Stimulated activated CD4-positive, alpha-beta T cell treated with anti-CD3 and anti-CD28 coated beads, Interleukin-15, amount 100 ng/mL, for 48 hours (primary cell): ENCODE measurements at places on chromosomes 11 and 22.

GRCh38 chr11:78037056-78037455 is 14.0 kb upstream of the KCTD14 start:
- no peak for DNase-seq

DNA sequence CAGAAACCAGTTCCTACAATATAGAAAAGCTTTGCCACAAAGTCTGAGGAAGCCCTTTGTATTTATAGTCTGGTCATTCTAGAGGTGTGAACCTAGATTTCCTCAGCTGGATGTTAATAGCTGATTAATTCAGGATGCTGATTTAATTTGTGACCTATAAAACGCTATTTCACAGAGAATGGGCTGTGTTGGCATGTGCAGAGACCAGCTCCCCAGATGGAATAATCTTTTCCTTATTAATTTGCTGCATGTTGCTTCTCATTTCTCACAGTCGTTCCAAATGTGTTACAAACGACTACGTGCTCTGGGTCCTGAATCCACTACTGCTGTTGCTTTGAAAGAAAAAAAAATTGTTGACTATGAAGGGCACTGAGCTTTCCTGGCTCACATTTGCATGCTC is 49.3 kb downstream of the BDNF start:
- DNase-seq = no peak

GRCh38 chr11:61445516-61445915 is 15.6 kb downstream of the SDHAF2 start:
- no peak for DNase-seq

DNA sequence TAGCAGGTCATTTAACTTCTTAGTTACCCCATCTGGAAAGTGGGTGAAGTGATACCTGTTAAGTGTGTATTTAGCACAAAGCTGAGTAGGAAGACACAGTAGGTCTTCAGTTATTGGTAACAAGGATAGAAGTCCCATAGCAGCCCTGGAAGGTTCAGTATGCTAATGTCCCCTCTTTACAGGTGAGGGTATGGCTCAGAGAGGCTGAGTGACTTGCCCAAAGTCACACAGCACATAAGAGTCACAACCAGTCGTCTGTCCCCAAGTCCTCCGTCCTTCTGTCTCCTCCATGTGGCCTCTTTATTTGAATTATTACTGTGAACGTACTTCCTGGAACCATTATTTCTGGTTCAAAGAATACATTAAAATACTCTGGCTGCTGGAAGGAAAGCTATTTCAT is 10.5 kb downstream of the ASPHD2 start:
- no peak for DNase-seq

DNA sequence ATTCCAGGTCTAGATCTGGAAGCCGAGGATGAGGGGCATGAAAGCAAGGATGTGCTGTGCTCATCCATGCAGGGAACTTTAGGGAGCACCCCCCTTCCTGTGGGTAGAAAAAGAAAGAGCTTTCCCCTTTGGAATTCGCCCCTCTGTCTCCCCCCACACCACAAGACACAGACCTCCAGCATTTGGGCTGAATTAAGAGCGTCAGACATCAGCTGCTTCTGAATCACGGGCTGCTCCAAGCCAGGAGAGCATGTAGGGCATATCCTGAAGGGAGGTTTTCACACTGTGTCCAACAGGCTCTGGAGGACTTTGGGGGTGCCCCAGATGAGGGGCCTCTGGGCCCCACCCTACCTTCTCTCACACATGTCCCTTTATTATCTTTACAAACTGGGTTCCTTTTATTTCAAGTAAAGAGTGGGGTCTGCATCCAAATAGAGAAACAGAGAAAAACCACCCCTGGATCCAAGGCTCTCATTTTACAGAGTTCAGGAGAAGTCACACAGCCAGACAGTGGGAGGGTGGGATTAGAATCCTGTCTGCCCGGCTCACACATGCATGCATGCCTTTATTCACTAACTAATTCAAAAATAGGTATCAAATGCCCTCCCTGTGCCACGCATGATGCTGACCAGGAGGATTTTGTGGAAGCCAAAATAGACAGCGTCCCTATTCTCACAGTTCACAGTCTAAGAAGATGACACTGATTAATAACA is 52.8 kb downstream of the LRRC32 start:
- DNase-seq = no peak

- DNase-seq = no peak
Observed at GRCh38 chr22:32539631-32540421, 65.2 kb downstream of the FBXO7 start.

GRCh38 chr22:35892192-35892591 is 136.4 kb downstream of the RBFOX2 start:
- DNase-seq = no peak

GRCh38 chr11:64450168-64450560 is 91.2 kb downstream of the RPS6KA4 start:
- no peak for DNase-seq

- no peak for DNase-seq
Observed at GRCh38 chr22:50684501-50684900, 11.9 kb downstream of the SHANK3 start.

GRCh38 chr11:68999093-68999747 is 13.8 kb downstream of the MRGPRF start:
- DNase-seq = no peak

- DNase-seq = peak; percentile 39
Observed at GRCh38 chr11:61834278-61835048, 6.4 kb downstream of the FADS2 start.

DNA sequence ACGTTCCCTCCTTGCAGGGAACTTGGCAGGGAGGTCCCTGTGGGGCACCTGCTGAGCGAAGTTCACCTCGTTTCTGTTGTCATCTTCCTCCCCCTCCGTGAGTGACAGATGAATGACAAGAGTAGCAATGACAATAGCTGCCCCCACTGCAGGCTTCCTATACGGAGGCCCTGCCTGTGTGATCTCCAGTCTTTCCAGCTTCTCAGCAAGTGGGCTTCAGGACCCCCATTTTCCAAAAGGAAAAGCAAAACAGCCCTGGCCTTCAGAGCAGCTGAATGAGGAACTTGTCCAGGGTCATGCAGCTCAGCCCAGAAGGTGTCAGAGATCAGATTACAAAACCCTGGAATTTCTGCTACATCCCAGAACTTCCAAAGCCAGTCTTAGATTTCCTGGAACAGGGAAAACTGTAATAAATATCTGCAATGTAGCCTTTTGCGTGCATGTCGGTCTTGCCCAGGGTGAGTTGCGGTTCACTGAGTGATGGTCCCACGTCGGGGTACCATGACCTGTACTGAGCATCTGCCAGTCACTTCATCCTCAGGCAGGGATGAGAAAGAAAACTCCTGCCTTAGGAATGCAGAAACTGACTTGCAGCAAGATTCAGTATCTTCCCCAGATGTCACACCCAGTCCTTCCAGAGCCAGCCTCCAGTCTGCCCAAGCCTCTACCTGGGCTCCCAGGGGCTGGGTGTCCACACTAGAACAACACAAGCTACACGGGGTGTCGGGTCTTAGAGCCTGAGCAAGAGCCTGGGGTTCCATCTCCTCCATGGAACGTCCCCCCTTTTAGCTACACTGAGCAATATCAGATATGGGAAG is 1457.0 kb downstream of the BRD1 start:
- DNase-seq = no peak

DNA sequence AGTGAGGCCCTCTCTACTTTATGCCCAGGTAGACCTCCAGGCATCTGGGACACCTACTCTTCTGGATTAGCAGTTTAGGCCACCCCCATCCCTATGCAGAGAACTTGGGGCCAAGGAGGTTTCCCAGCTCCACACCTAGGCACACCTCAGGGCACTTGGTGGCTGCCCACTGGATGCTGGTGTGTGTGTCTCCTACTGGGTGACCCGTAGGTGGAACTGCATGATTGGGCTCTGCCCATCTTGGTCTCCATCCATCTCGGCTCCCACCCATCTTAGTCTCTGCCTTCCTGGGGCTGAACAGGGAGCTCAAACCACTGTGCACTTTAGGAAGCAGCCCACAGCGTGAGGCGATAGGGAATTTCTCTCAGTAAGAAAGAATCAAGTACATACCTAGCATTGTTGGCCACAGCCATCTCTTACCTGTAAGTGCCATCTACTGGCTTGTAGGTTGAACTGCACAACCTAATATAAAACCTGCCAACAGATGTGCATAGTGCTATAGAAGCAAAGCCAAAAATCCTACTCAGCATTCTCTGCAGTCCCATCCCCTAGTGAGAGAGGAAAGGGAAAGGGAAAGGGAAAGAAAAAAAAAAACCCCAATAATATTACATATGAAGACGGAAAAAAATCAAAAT is 61.6 kb upstream of the PTPN5 start:
- no peak for DNase-seq

GRCh38 chr22:17359501-17359900 is 9.8 kb upstream of the CECR2 start:
- DNase-seq = no peak

- DNase-seq = no peak
Observed at GRCh38 chr22:38479096-38479837, 11.4 kb downstream of the KDELR3 start.

DNA sequence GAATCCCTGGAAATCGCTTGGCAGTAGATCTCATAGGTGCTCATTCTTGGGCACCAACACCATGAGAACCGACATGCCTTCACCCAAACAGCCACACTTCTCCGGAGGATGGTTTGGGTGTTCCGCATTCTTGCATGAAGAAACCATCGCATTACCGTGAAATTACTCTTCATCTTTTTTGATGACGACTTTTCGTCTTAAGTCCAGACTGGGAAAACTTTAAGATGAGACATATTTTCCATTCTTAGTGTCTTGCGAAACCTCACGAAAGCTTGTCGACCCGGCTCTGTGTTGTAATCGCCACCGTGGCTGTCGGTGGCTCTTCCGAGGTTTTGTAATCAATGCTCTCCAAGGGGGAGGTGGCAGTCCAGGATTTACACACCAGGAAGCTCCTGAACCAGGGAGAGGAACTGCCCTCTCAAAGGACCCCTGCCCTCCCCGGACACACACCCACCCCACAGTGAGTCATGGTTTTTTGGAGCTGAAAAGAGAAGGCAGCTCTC is 1.7 kb downstream of the TOM1 start:
- no peak for DNase-seq

DNA sequence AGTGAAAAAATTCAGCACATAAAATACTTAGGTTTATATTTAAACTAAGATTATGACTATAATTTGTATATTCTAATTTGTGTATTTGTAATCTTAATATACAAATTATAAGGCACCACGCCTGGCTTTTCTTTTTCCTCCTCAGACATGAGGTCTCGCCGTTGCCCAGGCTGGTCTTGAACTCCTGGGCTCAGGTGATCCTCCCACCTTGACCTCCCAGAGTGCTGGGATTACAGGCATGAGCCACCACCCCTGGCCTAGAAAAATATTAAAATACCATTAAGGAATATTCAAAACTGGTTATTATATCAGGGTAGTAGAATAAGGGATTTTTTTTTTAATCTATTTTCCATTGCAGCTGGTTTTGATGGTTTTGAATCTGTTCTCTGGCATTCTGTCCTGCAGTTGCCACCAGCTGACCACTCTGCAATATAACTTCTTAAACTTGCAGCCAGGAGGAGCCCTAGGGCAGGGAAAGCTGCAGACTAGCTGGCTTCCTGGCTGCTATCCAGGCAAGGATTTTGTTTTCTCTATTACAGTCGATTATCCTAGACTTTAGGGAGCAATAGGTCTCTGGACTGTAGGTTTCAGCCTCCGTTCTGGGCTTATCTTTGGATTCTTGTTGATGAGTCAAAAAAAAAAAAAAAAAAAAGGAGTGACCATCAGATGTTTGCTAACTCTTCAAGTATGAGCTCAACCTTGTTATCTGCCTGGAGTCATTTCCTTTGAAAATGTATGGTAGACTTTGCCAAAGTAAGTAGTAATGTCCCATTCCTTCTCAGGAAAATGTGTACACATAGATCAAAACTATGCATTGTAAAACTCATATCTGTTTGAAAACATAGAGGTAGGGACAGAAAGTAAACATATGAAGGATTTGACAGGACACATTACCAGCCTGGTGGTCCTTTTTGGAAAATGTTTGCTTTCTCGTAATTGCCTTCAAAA is 13.2 kb downstream of the POLA2 start:
- DNase-seq = no peak

DNA sequence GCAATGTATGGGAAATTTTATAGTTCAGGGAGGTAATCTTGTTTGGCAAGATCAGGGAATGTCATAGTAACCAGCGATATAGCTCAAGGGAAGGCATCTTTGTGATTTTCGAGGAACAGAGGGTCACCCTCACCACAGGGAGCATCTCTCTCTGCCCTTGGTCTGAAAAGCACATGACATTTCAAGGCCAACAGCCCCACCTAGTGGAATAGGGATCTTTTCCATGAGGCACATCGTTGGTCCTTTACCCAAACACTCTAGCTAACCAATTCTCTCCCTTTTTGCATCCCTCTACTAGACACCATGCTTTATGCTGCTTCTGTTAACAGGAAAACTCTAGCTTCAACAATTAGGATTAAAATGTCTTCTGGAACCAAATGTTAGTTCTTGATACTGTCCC is 179.0 kb downstream of the GRM5 start:
- no peak for DNase-seq

DNA sequence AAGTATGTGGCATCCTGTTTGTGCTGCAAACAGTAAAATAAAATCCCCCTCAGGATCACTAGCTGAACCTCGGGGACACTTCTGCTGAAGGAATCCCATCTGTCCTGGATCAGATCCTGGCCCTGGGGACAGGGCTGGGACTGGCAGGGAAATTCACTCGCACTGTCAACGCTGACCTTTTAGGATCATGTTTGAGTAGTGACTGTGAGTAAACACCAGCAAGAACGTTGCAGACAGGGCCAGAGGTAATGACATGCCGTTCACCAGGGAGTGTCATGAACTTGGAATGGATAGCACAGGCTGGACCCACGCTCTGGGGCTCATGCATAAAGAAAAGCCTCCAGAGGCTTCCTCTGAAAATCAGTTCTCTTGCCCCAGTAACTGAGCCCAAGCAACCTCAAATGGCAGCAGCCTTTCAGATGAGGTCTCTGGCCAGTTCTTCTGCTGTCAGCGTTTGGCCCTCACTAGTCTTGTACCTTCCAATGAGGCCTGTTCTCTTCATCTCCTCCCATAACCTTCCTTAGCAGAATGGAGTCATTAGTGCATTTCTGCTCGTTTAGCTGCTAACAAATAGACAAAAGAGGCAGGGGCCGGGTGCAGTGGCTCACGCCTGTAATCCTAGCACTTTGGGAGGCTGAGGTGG is 51.0 kb upstream of the BARX2 start:
- DNase-seq = no peak

GRCh38 chr22:46007848-46008261 is 30.9 kb upstream of the WNT7B start:
- no peak for DNase-seq

GRCh38 chr11:83157594-83158356 is 844 bp downstream of the PCF11 start:
- DNase-seq = peak; percentile 30

DNA sequence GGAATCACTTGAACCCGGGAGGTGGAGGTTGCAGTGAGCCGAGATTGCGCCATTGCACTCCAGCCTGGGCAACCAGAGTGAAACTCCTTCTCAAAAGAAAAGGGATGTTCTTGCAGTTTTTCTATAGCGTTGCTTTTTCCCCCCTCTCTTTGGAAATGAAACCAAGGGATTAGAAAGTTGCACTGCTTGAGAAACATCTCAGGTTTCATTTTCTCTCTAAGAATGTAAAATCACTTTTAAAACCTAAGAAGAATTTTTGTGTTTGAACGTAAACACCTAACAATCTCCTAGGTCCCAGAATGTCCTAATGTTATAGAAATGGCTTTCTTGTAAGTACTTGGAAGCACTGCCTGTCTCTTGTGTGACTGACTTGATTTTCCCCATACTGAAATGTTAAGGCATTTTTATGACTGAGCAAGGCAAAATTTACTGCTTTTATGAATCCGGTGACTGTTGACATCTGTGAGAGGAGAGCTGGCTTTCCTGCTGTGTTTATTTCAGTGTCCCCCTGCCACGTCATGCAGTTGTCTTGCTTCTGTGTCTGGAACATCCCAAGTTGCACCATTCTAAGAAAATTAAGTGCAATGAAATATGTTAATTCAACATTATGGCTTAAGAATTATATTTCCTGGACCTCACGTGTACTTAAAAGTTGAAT is 37.7 kb downstream of the NF2 start:
- DNase-seq = no peak
